ENCODE measurements at places on chromosomes 4 and X.

DNA sequence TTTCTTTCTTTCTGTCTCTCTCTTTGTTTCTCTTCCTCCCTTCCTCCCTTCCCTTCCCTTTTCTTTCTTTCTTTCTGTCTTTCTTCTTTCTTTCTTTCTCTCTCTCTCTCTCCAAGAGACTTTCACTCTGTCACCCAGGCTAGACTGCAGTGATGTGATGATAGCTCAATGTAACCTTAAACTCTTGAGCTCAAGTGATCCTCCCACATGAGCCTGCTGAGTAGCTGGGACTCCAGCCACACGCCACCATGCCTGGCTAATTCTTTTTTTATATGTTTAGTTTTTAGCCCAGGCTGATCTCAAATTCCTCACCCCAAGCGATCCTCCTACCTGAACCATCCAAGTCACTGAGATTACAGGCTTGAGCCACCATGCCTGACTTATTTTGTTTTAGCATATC lies 64.3 kb upstream of the EMCN start:
- DNase-seq = no peak

DNA sequence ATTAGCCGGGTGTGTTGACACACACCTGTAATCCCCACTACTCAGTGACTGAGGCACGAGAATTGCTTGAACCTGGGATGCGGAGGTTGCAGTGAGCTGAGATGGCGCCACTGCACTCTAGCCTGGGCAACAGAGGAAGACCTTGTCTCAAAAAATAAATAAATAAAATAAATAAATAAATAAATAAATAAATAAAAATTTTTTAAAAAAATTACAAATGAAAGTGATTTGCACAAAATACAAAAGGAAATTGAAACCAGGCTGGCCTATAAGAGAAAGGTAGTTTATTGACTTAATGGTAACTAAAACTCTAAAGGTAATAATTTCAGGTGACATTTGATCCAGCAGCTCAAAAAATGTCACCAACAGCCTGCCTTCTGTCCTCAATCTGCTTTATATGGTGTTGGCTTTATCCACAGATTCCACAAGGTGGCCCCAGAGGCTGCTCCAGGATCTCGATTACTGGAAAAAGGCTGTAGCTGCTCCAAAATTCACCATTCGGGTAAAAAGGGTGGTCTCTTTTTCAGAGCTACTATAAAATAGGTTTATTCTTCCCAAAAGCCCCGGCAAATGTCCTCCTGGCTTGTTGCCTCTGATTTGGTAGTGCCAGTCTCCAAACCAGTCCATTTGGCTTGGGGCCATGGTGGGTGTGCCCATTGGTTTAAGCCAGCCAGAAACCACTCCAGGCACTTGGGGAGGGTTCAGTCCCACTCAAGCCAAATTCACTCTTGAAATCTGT lies 61.4 kb upstream of the TRIM2 start:
- no peak for DNase-seq

DNA sequence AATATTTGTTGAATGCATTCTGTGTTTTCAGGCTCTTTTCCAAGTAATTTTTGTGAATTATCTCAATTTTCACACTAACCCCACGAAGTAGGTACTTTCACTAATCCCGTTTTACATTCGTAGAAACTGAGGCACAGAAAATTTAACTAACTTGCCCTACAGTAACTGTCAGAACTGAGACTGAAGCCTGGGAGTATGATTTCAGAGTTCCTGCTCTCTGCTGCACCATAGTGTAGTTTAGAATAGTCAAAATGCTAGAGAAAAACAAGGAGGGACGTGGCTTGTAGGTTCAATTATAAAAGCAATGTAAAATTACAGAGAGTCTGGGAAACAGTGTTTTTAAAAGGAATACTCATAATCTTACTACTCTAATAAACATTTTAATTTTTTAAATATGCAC lies 2.2 kb downstream of the CLCN3 start:
- no peak for DNase-seq

- no peak for DNase-seq
These were observed 111.0 kb downstream of the DDIT4L start for GRCh38 chr4:100079264-100079663.

GRCh38 chr4:67204441-67204840 lies 340.9 kb downstream of the CENPC start:
- DNase-seq = no peak

DNA sequence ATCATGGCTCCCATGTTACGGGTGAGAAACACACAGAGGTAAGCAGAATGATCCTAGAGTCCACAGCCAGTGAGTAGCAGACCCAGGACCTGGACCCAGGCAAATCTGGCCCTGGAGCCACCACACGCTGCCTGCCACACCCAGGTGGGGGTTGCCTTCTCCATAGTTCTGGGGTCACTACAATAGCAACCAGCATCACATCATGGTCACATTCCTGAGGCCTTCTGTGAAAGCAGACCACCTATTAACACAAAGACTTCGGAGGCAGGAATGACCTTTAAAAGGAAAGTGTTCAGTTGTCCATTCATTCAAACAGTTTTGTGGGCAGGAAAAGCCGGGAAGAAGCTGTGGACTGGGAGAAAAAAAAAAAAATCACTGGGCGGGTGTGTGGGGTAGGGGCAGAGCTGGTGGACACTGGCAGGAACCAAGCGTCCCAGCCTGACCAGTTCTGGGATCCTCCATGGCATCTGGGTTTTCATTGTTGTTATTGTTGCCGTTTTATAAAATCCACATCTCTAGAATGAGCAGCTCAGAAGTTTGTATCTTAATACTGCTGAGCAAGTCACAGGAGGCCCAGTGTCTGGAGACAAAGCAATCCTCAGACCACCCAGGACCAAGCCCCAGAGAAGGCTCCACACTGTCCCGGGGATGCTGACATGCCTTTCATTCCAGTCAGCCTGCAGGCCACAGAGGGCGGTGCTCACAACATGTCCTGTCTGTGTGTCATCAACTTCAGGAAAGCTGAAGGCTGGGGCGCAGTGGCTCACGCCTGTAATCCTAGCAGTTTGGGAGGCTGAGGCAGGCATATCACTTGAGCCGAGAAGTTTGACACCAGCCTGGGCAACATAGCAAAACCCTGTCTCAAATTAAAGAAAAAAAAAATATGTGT lies 67.0 kb downstream of the SEL1L3 start:
- no peak for DNase-seq

- DNase-seq = no peak
These were observed 13.8 kb upstream of the CDKL2 start for GRCh38 chr4:75644095-75644494.

DNA sequence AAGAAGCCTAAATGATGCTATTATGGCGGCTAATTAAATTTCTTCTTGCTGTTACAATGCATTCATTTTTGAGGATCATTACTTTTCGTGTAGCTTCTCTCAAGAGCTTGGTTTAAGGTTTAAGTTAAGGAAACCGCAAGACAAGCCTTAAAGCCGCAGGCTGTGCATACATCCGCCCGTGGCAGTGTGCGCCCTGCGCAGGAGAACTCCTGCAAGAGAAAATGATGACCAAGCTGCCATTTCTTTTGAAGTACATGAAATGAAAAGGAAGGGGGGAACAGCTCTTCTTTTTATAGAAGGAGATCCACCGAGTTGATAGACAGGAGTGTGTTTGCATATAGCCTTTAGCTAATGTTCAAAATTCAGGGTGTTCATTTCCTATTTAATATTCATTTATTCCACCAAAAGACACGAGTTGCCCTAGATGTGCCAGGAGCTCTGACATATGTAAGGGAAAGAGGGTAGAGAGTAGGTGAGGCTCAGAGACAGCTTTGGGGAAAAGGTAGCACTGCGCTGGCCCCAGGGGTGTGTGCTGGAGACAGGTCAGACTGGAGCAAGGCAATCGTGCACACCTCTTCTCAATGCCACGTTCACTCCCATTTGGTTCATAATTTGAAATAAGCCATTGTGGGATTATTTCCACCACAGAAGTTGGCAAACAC lies 112.1 kb upstream of the LDB2 start:
- no peak for DNase-seq

DNA sequence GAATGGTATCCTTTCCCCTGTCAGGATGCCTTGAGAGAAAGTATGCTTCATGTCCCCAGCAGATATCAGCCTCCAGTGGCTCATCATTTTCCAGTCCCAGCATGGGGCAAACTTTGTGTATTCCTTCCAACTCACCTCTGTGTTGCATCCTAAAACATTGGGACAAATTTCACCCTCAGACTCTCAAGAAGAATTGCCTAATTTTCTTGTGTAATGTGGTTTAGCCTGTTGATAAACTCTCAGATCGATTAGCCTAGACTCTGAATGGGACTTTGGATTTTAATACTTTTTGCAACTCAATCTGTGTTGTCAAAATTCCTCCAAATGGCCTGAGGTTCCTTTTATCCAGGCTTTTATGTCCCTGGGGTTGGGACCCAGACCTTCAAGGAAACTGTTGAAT lies 805.3 kb downstream of the C4orf33 start:
- no peak for DNase-seq

DNA sequence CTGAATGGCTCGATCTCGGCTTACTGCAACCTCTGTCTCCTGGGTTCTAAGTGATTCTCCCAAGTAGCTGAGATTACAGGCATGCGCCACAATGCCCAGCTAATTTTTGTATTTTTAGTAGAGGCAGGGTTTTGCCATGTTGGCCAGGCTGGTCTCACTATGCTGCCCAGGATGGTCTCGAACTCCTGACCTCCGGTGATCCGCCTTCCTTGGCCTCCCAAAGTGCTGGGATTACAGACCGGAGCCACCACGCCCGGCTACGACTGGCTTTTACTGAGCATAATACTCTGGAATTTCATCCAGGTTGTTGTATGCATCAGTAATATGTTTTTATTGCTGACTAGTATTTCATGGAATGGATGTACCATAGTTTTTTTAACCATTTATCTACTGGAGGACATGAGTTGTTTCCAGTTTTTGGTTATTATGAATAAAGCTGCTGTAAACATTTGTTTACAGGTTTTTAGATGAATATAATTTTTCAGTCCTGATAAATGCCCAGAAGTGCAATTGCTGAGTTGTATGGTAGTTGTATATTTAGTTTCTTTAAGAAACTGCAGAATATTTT lies 31.2 kb downstream of the N4BP2 start:
- no peak for DNase-seq

GRCh38 chr4:77501851-77502250 lies 103.8 kb upstream of the CXCL13 start:
- no peak for DNase-seq

- DNase-seq = no peak
These were observed 3.8 kb upstream of the ADH1B start for GRCh38 chr4:99324979-99325378.

GRCh38 chr4:147778942-147779341 lies 47.1 kb downstream of the ARHGAP10 start:
- no peak for DNase-seq

- DNase-seq = peak; percentile 39
These were observed 168.1 kb downstream of the VSIG4 start for GRCh38 chrX:65871671-65872311.

- DNase-seq = no peak
These were observed 491.2 kb downstream of the INPP4B start for GRCh38 chr4:142354794-142355420.

- no peak for DNase-seq
These were observed 23.4 kb downstream of the DHX15 start for GRCh38 chr4:24560868-24561368.

- peak; percentile 36 for DNase-seq
These were observed 10.9 kb downstream of the MTMR1 start for GRCh38 chrX:150704030-150704613.

- no peak for DNase-seq
These were observed 87.0 kb downstream of the GABRB1 start for GRCh38 chr4:47118192-47118929.

- DNase-seq = no peak
These were observed 242.1 kb downstream of the ADAMTS3 start for GRCh38 chr4:72326692-72327632.

- DNase-seq = no peak
These were observed 349.0 kb upstream of the AGA start for GRCh38 chr4:177791188-177791587.

- no peak for DNase-seq
These were observed at the start of gene SPARCL1 for GRCh38 chr4:87529187-87529586. SPARCL1 (minus strand) TSS chr4:87529376; CDS start chr4:87499574, 29,802 bp downstream.

DNA sequence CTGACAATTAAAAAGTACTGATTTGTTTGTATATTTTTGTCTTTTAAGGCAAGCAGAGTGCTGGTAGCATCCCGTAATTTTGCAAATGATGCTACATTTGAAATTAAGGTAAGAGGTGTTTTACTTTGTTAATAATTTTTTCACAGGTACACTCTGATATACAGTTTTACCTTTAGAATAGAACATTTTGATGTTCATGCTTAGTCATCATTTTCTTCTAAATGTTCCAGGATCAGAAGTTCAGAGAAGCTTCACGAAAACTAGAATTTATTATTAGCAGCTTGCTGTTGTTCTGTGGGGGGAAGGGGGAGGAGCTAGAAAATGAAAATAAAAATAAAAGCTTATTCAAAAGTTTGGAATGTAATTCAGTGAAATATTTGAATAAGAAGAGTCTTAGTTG lies 5.5 kb downstream of the PDHA1 start:
- no peak for DNase-seq

GRCh38 chr4:35365186-35365585 lies 879.1 kb downstream of the ARAP2 start:
- DNase-seq = no peak

GRCh38 chr4:186942758-186943377 lies 219.2 kb upstream of the FAT1 start:
- DNase-seq = no peak

DNA sequence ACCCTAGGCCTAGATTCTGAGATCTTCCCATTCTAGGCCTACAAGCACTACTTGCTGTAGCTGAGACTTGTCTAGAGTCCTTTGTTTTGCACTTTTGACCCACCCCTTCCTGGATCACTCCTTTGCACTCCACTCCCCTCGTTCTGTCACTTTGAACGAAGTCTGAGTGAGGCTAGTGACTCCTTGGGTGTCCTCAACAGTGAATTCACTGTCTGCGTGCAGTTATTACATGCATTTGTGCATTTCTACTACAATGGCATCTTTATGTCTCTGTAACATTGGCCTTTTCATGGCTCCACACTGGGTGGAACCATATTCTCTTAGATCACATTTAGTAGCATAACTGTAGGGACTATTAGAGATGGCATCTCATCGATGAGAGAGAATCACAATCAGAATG lies 50.5 kb downstream of the OCRL start:
- DNase-seq = no peak

DNA sequence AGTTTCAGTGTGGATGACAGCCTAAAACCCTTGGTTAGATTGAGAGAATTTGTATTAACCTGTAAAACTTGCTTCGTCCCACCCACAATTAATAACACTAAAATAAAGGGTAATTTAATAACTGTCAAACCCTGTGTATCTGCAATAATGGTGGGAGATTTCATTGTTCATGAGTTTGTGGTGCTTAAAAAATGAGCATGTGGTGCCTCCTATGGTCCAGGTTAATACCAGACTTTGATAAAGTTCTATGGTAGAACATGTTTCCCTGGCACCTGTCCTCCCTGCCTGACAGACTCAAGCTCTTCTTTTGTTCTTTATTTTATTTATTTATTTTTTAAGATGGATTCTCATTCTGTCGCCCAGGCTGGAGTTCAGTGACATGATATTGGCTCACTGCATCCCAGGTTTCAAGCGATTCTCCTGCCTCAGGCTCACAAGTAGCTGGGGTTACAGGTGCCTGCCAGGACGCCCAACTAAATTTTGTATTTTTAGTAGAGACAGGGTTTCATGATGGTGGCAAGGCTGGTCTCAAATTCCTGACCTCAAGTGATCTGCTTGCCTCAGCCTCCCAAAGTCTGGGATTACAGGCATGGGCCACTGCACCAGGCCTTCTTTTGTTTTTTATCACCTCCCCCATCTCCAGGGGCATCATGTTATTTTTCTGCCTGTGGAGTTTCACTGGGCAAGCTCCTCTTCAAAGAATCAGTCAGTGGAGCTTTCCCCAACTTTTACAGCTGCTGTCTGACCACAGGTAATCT lies 289.2 kb downstream of the NR3C2 start:
- DNase-seq = no peak

All from epithelial cell of prostate (primary cell).